Ammon's horn (tissue), 1 donor: ENCODE measurements at places on chromosomes 12 and 14.
A peak's percentile ranks its signal among the peaks of the same experiment; 100 is the strongest.

GRCh38 chr12:75553836-75554555 lies 42.6 kb upstream of the KRR1 start:
- no peak for DNase-seq

DNA sequence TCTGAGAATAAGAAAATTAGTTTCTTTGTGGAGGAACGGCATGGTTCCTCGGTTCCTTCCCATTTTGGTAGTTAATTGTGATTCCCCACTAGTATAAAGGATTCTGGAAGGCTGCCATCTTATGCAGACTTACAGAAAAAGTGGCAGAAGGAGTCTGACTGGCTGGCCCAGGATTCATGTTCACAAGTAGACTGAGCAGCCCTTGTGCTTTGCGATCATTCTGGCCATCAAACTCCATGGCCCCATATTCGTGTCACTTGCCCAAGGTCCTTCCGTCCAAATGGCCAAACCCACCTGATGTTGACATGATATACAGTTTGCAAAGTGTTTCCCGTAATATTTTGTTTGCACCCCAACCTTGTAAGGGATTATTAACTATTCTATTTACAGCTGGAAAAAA lies 297.2 kb upstream of the AMIGO2 start:
- no peak for DNase-seq

GRCh38 chr12:40820794-40821484 lies 128.7 kb downstream of the CNTN1 start:
- DNase-seq, result no peak

DNA sequence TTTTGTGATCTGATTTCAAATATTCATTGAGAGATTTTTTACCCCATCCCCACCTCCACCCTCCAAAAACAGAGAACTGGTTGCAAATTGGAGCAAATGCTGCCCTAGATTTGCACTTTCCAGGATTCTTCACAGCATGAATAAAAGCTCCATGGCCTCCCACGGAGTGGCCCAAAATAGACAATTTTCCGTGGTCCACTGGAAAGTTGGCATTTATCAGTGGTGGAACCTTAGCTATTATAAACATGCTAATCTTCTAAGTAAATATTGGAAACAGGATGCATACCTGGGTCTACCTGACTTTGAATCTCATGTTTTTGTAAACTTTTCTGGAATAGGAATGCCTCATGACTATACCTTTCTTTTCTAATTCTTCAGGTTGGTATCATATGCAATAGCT lies 123.9 kb downstream of the SLC16A7 start:
- no peak for DNase-seq

DNA sequence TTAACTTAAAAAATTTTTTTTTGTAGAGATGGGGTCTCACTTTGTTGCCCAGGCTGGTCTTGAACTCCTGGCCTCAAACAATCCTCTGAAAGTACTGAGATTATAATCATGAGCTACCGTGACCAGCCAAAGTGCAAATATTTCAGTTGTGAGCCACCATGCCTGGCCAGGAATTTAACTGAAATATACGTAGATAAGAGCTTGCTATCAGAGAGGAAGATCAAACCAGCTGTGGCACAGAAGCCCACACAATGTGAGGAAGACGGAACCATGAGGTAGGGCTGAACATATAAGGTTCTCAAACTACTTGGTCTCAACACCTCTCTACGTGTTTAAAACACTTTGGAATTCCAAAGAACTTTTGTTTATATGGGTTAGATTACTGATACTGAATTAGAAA lies 29.1 kb downstream of the ATG14 start:
- DNase-seq, result no peak

- DNase-seq, result no peak
These were observed 974.4 kb downstream of the BCL11B start for GRCh38 chr14:98297567-98297966.

DNA sequence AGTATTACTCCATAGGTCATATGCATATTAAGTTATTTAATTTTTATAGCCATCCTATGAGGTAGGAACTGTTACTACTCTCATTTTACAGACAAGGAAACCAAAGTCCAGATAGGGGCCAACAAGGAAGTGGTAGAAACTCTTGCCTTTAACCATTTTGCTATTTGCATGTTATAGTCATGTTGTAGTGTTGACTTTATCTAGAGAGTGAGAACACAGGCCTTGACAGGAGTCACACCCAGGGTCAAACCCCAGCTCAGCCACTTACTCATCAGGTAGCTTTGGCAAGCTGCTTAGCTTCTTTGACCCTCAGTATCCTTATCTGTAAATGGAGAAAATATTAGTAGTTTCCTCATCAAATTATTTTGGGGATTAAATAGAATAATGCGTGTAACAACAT lies 156.2 kb downstream of the CAND1 start:
- no peak for DNase-seq

DNA sequence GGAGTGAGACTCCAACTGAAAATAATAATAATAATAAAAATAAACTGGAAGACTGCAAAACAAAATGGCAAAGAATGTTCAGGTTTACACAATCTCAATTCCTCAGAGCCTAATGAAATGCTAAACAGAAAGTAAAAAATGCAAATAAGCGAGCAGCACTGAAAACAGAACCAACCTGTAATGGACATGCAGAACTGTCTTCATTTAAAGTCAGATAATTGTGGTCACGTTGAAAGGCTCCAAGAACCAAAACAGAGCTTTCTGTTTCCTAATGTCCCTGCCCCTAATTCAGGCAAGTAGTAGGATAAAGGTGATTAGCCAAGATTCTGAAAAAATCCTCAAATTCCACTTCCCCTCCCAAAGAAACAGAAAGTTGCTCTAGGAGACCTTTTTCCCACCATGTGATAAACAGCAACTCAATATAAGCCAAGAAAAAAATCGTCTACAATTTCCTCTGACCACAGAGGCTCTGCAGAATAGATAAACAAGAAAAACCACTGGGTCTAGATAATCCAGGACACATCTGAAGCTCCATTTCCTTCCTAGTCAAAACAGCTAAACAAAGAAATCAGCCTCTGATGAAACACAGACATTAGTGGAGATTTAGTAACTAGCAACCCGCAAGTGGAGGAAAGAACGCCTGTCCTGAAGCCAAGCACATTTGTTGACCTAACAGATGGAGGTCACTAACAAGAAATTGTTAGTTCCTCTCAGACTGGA lies 3.0 kb downstream of the MIS18BP1 start:
- DNase-seq, result peak; percentile 35

DNA sequence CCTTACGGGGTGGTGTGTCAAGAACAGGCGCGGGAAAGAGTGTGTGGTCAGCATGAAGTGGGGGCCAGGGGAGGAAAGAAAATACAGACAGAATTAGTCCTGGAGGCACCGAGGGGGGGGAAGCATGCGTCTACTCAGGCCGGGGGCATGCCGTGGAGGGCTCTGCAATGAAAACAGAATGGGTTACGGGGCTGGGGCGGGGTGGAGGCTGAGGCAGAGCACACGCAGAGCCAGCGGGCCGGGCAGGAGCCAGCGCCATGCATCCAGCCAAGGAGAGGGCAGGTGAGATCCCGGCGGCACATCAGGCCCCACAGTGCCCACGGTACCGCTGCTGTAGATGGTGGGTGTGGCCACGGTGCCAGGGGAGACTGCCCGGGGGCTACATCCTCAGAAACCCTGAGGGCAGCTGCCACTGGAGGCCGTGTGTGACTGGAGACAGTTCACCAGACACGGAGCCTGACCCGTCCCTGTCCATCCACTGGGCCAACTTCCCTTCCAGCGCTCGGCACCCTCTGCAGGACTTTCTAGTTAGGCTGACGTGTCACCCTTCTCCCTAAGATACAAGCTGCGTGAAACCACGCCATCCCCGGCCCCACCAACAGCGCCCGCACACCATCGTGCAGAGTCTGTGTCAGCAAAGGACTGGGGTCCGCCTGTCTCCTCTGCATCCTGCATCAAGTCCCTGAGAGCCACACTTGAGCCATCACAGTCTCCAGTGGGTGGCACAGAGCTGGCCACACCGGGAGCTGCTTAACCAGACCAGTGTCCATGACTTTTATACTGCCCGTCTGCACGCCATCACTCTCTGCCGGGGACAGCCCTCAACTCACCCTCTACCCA lies 87.4 kb downstream of the PIWIL1 start:
- no peak for DNase-seq

- DNase-seq, result peak; percentile 44
These were observed 350.0 kb downstream of the GALC start for GRCh38 chr14:87643005-87643404.

DNA sequence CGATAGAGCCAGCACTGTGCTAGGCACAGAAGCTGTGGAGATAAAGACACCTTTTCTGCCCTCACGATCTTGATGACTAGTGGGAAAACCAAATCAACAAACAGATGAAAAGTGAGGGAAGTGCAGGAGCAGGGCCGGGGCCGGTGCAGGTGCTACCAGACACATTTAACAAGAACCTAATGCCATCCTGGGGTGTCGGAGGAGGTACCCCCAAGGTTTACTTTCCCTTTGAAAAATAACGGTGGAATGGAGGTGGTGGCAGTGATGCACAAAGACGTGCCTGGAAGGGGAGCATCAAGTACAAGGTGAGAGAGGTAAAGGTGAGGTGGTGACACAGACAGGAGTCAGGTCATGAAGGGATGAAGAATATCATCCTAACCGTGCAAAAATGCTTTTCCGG lies 22.1 kb downstream of the SLC6A13 start:
- no peak for DNase-seq

GRCh38 chr12:29048787-29049186 lies 100.3 kb upstream of the FAR2 start:
- DNase-seq, result no peak

- no peak for DNase-seq
These were observed 49.3 kb downstream of the DDHD1 start for GRCh38 chr14:53103636-53104340.

DNA sequence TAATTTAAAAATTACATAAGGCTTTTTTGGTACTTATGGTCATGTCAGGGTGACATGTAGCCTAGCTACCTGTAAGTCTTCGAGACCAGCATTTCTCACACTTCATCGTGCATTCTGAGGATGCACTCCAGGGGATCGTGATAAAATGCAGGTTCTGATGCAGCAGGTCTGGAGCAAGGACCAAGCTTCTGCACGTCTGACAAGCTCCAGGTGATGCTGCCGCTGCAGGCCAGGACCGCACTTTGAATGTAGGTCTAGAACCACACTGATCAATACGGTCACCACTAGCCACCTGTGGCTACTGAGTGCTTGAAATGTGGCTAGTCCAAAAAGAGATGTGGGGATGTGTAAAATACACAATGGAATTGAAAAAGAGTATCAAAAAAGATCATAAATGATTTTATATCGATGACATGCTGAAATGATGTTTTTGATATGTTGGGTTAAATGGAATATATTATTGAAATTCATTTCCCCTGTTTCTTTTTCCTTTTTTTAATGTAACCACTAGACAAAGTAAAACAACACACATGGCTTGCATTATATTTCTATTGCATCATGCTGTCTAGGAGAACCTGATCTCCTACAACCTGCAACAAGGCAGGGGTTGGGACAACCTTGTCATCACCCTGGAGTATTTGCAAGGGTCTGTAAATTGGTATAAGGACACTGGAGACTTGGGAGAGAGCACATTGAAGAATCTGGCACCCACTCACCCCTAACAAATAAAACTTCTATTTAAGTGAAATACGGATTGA lies 142.4 kb downstream of the DPF3 start:
- no peak for DNase-seq

GRCh38 chr12:132923356-132923909 lies 32.7 kb downstream of the ZNF605 start:
- DNase-seq, result no peak

DNA sequence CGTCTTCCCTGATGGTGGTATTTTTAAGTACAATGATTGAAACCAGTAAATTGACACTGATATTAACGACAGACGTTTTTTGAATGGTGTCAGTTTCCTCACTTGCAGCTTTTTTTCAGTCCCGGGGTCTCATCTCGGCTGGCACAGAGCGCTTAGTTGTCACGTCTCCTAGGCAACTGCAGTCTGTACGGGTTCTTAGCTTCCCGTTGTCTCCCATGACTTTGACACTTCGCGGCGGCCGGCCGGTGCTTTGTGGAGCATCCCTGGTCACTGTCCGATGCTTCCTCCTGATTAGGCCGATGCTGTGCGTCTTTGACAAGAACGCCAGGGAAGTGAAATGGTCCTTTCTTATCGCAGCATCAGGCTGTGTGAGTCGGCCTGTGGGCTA lies 67.4 kb downstream of the ADGRD1 start:
- DNase-seq, result no peak

DNA sequence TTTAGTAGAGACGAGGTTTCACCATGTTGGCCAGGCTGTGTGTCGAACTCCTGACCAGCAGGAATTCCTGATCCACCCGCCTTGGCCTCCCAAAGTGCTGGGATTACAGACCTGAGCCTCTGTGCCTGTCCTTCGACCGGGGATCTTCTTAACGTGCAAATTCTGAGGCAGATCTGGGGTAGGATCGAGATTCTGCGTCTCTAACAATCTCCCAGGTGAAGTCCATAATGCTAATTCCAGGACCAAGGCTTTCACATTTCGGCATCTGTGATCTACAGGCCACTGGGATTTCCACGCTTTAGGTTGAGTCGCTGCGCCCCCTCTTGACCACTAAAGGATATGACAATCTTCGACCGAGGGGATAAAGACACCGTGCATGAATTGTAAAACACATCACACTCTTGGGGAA lies 24.8 kb downstream of the FOS start:
- DNase-seq, result peak; percentile 89

DNA sequence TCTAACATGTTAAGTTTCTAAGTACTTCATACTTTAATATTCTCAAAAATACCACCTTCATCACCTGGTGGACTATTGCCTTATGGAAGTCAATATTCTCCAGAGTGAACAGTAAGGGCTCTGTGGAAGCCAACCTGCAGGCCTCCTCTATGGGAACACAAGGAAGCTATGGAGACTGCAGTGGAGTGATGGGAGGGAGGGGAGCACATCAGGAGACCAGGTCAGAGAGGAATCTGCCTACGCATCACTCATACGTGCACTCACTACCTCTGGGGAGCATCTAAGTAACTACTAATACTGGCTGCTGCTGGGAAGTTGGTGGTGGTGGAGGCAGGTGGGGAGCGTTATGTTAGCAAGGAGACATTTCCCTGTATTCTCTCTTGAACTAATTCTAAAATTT lies 19.9 kb downstream of the HECTD4 start:
- no peak for DNase-seq

DNA sequence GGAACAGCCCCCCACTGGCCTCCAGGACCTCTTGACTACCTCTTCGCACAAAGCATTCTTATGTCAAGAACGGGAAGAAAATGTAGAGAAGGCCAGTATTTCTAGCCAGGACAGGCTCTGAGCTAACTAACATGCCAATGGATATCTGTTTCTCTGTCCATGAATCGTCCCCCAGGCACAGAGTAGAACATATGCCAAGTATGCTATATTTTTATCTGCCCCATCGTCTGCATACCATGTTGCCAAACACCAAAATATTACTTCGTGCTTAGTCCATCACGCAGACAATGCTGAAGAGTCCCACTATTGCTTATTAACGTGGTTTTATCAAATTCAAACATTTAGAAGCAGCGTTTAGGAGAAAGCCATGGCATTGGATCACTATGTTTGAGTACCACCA lies 151.4 kb upstream of the CPSF6 start:
- DNase-seq, result no peak

- DNase-seq, result no peak
These were observed 326.3 kb downstream of the BMP4 start for GRCh38 chr14:53630336-53630735.
